ENCODE measurements at places on chromosomes 6 and 20. TPM values are rescaled to one million over a fixed set of nuclear protein-coding genes. Genes with fewer than 3 reads are reported as not detected.

DNA sequence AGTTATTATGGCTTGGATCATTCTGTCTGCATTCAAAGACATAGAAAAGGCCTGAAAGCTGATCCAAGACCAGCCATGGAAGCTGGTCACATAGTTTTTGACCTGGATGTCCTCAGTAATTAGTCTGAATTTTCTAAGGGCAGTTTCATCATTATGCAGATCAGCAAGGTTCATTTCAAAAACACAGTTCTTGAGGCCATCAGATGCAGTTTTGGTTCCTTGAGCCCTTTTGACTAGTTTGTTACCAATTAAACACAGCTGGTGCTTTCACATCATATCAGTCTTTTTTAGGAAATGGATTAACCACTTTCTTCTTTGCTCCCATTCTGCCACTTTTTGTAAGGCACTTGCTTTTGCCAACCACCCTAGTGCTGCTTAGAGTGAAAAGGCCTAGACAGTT, 129.4 kb downstream of the NCOA3 start:
- no peaks in the 10 kb centered on the region for H3K27me3 ChIP-seq
- no peak overlapping the region for H3K27ac ChIP-seq
- H3K4me3 ChIP-seq: no peak overlapping the region
- DNase-seq: no peak
- H3K4me1 ChIP-seq: no peaks in the 10 kb centered on the region

GRCh38 chr6:110876806-110877564, 2.4 kb downstream of the AMD1 start:
- H3K36me3 ChIP-seq: no peaks in the 10 kb centered on the region
- peak overlapping the region; percentile 87 for H3K27ac ChIP-seq
- no peaks in the 10 kb centered on the region for H3K27me3 ChIP-seq

- peak overlapping the region; percentile 77 for H3K27ac ChIP-seq
- H3K36me3 ChIP-seq: no peaks in the 10 kb centered on the region
- H3K4me3 ChIP-seq: peak overlapping the region; percentile 69
- H3K27me3 ChIP-seq: no peaks in the 10 kb centered on the region
These were observed 586 bp upstream of the NQO2 start for GRCh38 chr6:2998998-2999617.

GRCh38 chr6:23783901-23784300, 342.1 kb upstream of the NRSN1 start:
- H3K27ac ChIP-seq: no peak overlapping the region
- H3K4me1 ChIP-seq: no peaks in the 10 kb centered on the region
- no peaks in the 10 kb centered on the region for H3K27me3 ChIP-seq
- DNase-seq: no peak
- H3K4me3 ChIP-seq: no peak overlapping the region

GRCh38 chr6:149227796-149228195, 89.7 kb upstream of the TAB2 start:
- no peak overlapping the region for H3K4me3 ChIP-seq
- no peaks in the 10 kb centered on the region for H3K4me1 ChIP-seq
- DNase-seq: no peak
- H3K27me3 ChIP-seq: peaks cover 5% of the 10 kb centered on the region

GRCh38 chr6:85068221-85068620, 303.8 kb upstream of the TBX18 start:
- no peaks in the 10 kb centered on the region for H3K27me3 ChIP-seq
- no peaks in the 10 kb centered on the region for H3K36me3 ChIP-seq
- no peak overlapping the region for H3K27ac ChIP-seq
- no peak overlapping the region for H3K4me3 ChIP-seq
- no peak for DNase-seq

GRCh38 chr6:45736134-45736533, 279.5 kb downstream of the CLIC5 start:
- no peak overlapping the region for H3K4me3 ChIP-seq
- H3K36me3 ChIP-seq: no peaks in the 10 kb centered on the region
- no peak for DNase-seq

- no peak overlapping the region for H3K4me3 ChIP-seq
- H3K27ac ChIP-seq: no peak overlapping the region
- no peaks in the 10 kb centered on the region for H3K36me3 ChIP-seq
- no peaks in the 10 kb centered on the region for H3K27me3 ChIP-seq
- no peaks in the 10 kb centered on the region for H3K4me1 ChIP-seq
- no peak for DNase-seq
These were observed 6.6 kb upstream of the SOX18 start for GRCh38 chr20:64055893-64056638.

DNA sequence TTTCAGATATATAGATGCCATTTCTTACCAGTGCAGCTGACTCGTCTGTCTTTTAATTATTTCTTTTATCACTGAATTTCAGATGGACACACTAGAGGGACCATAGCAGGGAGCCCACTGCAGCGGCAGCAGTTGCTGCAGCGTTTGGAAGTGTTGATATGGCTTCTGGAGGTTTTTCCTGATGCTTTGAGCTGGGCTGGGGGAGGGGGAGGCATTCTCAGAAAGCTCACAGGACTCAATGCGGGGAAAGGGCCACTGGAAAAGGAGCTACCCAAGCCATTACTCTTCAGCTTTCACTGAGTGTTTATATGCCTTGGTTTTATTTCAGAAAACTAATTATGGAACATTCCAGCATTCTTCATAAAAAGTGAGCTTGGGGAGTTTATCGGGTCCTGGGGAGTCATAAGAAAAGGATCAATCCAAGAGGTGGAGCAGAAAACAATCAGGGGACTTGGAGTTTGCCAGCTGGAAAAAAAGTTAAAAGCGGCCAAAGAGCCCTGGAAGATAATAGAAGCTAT, 740.4 kb upstream of the FLRT3 start:
- no peak overlapping the region for H3K27ac ChIP-seq
- H3K4me1 ChIP-seq: no peaks in the 10 kb centered on the region
- DNase-seq: no peak
- no peak overlapping the region for H3K4me3 ChIP-seq

GRCh38 chr6:12359036-12359435, 68.9 kb downstream of the EDN1 start:
- H3K4me3 ChIP-seq: no peak overlapping the region
- DNase-seq: no peak
- H3K27me3 ChIP-seq: no peaks in the 10 kb centered on the region
- no peaks in the 10 kb centered on the region for H3K36me3 ChIP-seq

DNA sequence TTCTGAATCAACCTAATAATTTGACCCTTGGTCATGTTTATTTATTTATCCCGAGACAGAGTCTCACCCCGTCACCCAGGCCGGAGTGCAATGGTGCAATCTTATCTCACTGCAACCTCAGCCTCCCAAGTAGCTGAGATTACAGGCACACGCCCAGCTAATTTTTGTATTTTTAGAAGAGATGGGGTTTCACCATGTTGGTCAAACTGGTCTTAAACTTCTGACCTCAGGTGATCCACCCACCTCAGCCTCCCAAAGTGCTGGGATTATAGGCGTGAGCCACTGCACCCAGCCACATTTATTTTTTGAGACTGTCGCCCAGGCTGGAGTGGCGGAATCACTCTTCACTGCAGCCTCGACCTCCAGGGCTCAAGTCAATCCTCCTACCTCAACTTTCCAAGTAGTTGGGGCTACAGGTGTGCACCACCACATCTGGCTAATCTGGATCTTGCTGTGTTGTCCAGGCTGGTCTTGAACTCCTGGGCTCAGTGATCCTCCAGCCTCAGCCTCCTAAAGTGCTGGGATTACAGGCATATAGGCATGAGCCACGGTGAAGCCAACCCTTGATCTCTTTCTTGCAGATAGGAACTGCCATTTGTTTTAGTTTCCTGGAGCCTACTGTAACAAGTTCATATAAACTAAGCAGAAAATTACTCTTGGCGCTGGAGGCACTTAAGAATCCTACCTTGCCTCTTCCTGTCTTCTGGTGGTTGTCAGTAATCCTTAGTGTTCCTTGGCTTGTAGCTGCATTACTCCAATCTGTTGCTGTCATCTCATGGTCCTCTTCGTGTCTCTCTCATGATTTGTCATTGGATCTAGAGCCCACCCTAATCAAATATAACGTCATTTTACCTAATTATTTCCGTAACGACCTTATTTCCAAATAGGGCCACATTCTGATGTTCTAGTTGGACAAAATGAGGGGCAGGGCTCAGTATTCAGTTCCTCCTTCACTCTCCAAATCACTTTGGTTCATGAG, 2.3 kb downstream of the RPS18 start:
- H3K27me3 ChIP-seq: no peaks in the 10 kb centered on the region
- peaks cover 19% of the 10 kb centered on the region for H3K4me1 ChIP-seq
- DNase-seq: no peak
- H3K4me3 ChIP-seq: peak overlapping the region; percentile 89

DNA sequence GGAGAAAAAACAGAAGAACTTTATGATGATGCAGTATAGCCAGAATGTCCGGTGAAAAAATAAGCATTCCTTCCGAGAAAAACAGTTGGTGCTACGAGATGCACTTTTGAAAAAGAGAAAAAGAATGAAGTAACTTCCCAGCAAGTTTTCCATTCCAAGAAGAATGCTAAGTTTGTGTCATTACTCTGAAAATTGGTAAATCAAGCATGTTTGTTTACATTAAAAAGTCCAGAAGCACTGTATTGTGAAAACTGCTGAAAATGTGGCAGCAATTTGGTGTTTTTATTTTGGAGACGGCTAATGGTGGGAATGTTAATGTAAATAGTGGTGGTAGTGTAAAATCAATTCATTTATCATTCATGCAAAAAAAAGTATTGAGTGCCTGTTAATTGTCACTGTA, 46.3 kb downstream of the MKKS start:
- no peaks in the 10 kb centered on the region for H3K4me1 ChIP-seq
- no peak overlapping the region for H3K27ac ChIP-seq
- DNase-seq: no peak
- no peak overlapping the region for H3K4me3 ChIP-seq

GRCh38 chr6:45933855-45934254, 81.8 kb downstream of the CLIC5 start:
- H3K27ac ChIP-seq: no peak overlapping the region
- H3K4me1 ChIP-seq: no peaks in the 10 kb centered on the region
- H3K27me3 ChIP-seq: peaks cover 4% of the 10 kb centered on the region

- no peak for DNase-seq
- peaks cover 19% of the 10 kb centered on the region for H3K4me1 ChIP-seq
- H3K4me3 ChIP-seq: no peak overlapping the region
- H3K27me3 ChIP-seq: no peaks in the 10 kb centered on the region
- H3K36me3 ChIP-seq: no peaks in the 10 kb centered on the region
These were observed 142.4 kb upstream of the TNFAIP3 start for GRCh38 chr6:137724495-137725211.

DNA sequence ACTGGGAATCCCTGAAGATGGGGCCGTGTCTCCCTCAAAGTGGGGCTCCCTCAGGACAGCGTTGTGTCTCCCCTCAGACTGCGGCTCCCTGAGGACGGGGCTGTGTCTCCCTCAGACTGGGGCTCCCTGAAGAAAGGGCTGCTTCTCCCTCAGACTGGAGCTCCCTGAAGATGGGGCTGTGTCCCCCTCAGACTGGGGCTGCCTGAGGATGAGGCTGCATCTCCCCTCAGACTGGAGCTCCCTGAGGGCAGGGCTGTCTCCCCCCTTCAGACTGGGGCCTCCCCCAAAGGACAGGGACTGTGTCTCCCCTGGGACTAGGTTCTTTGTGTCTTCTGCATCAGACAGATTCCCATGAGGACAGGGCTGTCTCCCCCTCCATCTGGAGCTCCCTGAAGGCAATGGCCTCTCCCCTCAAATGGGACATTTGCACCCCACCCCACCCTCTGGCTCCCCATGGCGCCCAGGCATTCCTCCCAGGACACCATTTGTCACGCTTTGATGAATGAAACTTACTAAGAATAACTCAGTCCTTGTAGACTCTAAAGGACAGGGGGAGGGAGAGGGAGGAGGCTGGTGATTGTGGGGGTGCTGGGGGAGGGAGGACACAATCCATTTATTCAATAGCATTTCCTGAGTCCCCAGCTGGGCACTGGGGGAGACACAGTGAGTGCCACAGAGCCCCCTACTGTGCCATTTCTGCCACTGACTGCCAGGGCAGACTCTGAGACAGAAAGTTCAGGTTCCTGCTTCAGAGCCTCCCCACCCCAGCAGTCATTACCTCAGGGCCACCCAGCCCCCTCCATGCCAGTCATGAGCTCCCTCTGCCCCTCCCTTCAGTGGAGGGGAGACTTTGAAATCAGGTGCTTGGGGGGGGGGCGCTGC, 122.4 kb downstream of the MRPL14 start:
- no peak overlapping the region for H3K27ac ChIP-seq
- H3K36me3 ChIP-seq: no peaks in the 10 kb centered on the region
- no peaks in the 10 kb centered on the region for H3K27me3 ChIP-seq
- H3K4me3 ChIP-seq: no peak overlapping the region
- no peak for DNase-seq

GRCh38 chr20:8744228-8744844, 324.6 kb upstream of the PLCB4 start:
- H3K4me1 ChIP-seq: no peaks in the 10 kb centered on the region
- no peaks in the 10 kb centered on the region for H3K27me3 ChIP-seq
- peak; percentile 50 for DNase-seq
- no peaks in the 10 kb centered on the region for H3K36me3 ChIP-seq

DNA sequence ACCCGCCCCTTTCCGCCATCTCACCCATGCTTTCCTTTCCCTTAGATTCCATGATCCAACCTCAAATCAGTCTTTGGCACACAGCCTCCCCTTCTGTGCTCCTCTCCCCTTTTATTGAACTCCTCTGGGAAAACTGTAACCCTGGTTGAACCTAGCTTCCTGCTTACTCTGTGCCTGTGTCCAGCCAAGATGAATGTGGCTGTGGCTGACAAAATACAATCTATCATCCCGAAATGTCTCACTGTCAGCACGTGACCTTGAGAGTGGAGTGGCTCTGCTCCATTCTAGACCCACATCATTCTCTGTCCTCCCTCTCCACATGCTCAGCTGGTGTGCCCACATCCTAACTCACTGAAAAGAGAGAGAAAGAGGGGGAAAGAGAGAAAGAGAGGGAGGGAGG, 11.0 kb downstream of the NCR2 start:
- H3K27me3 ChIP-seq: no peaks in the 10 kb centered on the region
- no peaks in the 10 kb centered on the region for H3K36me3 ChIP-seq
- H3K4me1 ChIP-seq: no peaks in the 10 kb centered on the region
- no peak for DNase-seq
- no peak overlapping the region for H3K27ac ChIP-seq
- H3K4me3 ChIP-seq: no peak overlapping the region

The GINS1 gene
- 3.0 TPM for total RNA-seq

The UNC5CL gene
- total RNA-seq: 0.26 TPM

The EYA4 gene
- total RNA-seq: 23.9 TPM

The SIRPD gene
- not detected for total RNA-seq

The LAMA2 gene
- total RNA-seq: 67.5 TPM

The EBF4 gene
- 0.99 TPM for total RNA-seq
